CD8-positive, alpha-beta memory T cell (primary cell): ENCODE measurements at places on chromosomes 12 and 14. TPM values are rescaled to one million over a fixed set of nuclear protein-coding genes. Genes with fewer than 3 reads are reported as not detected.

GRCh38 chr14:79448960-79449359, 762.3 kb downstream of the DIO2 start:
- no peak for DNase-seq

DNA sequence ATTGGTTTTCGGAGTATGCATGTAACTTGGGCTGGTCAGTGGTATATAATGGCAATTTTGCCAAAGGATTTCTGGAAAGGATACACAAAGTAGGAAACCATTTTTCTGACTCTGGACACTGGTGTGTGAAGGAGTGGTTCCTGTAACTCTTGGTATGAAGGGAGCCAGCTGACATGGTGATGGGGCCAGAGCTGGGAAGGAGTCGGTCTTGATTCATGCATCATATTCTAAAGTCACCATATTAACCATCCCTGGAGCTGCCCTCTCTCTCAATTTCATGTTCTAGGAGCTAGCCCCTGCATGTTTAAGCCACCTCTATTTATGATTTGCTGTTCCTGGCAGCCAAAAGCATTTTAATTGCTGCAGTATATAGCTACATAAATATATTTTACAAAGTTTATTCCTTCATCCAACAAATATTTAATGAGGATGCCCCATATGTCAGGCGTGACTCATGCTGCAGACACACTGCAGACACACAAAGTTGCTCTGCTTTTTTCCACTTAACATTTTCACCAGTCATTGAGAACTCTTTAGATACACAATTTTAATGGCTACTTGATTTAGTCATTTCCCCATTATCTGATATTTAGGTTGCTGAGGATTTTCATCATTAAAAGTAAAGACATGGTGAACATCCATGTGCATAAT, 78.7 kb upstream of the PSMC1 start:
- DNase-seq = no peak

GRCh38 chr14:93533842-93534241, 103.1 kb downstream of the UNC79 start:
- no peak for DNase-seq

DNA sequence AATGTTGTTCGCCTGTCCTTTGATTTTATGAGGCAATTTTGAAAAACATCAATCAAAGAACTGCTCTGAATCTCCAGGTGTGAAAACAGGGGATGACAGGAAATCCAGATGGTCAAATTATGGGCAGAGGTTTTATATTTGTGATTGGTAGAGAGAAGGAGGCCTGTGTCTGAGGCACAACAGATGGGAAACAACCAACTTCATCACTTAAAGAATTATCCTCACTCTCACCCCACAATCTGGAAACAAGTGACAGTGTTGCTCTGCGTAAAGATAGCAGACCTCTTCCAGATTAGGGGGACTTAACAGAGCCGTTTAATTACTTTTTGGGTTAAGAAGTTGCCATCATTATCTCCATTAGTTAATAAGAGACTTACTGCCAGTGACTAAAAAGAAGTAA, 64.1 kb upstream of the EGLN3 start:
- DNase-seq = no peak

GRCh38 chr14:101521978-101522377, 39.3 kb upstream of the DIO3 start:
- no peak for DNase-seq

EML1 gene
- total RNA-seq = 1.7 TPM

NOS1 gene
- not detected for total RNA-seq

DNA sequence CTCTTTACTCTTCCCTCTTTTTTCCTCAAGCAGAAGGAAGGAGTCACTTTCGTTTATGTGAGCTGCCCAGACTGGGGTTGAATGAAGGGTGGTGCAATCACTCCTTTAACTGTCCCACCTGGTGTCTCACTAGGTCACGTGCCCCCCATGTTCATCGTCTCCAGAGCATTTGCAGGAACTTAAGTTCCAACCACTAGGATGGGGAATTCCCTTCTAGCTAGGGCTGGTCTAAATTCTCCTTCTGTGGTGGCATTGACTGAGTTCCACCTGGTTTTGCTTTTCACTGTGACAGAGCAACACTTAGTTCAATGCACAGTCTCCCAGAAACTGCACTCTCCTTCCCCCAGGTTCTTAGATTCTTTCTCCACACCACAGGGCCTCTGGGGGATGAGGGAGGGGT, 9.5 kb downstream of the FANCM start:
- DNase-seq = no peak

PHC1 gene
- total RNA-seq = 18.5 TPM

ADAM21 gene
- total RNA-seq = 0.09 TPM

DNA sequence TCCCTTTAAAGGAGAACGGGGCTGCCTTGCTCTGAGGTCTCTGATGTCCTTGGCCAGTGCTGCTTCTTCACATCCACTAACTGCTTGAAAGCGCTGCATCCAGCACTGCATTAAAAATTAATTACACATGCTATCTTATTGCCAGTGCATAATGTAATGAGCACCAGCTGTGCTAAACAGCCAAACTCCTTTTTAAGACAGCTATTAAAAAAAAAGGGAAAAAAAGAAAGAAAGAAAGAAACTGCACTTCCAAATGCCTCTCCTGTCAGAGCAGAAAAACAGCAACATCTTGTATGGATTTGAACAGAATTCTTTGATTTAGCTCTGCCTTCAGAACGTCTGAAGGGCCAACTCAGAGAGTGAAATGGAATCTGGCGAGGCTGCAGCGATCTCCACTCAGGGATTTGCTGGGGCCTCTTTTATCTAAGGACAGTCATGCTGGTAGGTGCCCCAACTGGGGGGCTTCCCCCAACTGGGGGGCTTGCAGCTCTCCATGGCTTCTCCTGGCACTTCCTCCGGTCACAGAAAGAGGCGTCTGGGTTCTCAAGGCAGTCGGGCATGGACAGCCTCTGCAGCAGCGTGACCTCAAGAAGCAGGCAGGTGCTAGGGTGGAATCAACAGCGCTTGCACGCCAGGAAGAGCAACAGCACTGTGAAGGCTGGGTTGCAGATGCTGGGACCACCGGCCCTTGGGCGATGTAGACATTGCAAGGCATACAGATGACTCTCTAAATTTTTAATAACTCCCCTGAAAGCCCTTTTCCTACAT, 46.4 kb downstream of the BCL11B start:
- no peak for DNase-seq

DNA sequence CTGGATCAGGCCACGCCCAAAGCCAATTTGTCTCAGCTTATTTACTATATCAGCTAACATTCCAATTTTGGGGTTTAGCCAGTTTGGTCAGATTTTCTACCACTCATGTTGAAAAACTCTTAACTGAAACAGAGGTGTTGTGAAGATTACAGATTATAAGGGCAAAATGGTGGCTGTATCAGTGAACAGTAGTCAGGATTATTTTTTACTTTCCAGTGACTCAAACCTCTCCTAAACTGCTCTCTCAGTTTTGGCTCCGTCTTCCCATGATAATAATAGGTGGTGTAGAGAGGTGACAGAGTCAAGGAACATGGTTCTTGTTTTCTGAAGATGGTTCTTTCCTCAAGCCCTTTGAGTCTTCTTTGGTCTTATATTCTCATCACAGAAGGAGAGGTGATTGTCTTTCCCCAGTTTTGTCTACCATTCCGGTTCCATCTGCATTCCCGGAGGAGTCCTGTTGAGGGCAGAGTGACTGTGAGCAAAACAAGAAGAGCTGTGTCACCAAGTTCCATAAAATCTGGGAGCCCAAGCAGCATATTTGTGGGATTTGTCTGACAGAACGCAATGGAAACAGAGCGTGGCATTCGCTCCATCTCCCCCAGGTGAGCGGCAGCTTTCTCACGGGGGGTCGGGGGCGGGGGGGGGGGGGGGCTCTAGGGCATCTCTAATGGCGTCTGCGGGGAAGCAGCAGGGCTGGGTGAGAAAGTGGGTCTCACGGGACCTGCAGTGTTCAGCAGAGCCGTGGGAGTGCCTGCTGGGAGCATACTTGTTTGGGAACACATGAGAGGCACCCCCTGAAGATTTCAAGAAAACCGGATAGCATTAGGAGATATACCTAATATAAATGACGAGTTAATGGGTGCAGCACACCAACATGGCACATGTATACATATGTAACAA, 59.1 kb downstream of the TBC1D30 start:
- DNase-seq = no peak

MYF6 gene
- not detected for total RNA-seq

DHH gene
- 0.04 TPM for total RNA-seq

MYO1A gene
- total RNA-seq = 0.51 TPM

- no peak for DNase-seq
Observed at GRCh38 chr12:40752011-40752410, 59.8 kb downstream of the CNTN1 start.

DNA sequence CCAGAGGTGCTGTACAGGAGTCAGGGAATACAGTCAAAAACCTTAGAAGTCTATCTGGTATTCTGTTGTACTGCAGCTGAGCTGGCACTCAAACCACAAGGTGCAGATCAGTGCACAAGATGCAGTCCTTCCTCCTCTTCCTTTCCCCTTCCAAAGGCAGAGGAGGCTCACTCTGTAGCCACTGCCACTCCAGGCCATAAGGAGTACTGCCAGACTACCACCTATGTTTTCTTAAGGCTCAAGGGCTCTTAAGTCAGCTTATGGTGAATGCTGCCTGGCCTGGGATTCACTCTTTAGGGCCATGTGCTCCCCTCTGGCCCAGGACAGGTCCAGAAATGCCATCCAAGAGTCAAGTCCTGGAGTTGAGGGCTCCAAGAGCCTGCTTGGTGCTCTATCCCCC, 200.3 kb downstream of the CRADD start:
- DNase-seq = no peak

DNA sequence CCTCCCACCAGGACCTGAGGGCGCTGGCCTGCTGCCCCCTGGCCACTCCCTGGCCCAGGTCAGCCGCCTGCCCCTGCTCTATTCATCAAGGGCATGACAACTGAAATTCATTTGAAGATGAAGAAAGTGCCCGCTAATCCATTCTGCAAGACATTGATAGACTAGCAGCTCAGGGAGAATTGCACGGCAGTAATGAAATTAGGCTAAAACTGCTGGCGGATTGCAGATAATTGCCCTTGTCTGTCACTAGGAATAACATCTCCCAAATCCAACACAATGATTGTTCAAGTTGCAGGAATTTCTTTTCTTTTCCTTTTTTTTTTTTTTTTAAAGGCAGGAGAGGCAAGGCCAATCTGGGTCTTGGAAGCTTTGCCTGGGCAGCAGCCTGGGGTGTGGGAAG, 44.5 kb downstream of the MVK start:
- DNase-seq = no peak

GRCh38 chr12:94460616-94460959, 921 bp upstream of the CEP83 start:
- DNase-seq = no peak
